Activated CD8-positive, alpha-beta memory T cell treated with anti-CD3 and anti-CD28 coated beads for 48 hours (primary cell): ENCODE measurements at places on chromosomes 4 and X.

DNA sequence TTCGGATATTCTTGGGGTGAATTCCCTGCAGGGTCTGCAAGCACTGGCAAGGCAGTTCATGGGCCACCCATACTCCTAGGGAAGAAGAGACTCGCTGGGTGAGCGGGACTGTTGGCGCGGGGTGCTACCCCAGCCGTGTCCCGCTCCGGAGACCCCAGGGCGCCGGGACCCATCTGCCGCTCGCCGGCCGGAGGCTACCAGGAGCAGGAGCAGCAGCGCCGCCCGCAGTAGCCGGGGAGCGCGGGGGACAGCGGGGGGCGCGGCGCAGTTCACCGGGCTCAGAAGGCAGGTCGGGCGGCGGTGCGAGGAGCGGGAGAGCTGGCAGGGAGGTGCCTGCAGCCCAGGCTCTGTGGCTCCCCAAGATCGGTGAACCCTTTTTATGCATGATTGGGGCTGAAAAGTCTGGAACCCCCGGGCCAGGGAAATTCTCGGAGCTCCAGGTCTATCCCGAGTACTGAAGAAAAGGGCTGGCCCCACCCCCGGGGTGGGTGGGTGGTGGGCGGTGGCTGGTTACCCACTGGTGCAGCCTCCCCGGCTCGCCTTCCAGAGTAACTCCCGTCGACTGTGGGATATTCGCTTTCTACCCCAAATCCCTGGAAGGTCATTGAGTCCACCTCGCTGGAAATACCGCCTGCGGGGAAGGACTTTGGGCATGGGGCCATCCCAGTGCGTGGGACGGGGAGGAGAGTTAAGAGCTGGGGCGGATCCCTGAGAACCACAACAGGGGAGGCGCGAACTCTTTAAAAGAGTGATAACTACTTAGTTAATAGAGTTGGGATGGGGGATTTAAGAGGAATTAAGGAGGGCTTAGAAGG is 37.6 kb downstream of the PF4 start:
- no peak for DNase-seq

GRCh38 chr4:89998469-89999011 is 103.9 kb downstream of the MMRN1 start:
- no peak for DNase-seq

DNA sequence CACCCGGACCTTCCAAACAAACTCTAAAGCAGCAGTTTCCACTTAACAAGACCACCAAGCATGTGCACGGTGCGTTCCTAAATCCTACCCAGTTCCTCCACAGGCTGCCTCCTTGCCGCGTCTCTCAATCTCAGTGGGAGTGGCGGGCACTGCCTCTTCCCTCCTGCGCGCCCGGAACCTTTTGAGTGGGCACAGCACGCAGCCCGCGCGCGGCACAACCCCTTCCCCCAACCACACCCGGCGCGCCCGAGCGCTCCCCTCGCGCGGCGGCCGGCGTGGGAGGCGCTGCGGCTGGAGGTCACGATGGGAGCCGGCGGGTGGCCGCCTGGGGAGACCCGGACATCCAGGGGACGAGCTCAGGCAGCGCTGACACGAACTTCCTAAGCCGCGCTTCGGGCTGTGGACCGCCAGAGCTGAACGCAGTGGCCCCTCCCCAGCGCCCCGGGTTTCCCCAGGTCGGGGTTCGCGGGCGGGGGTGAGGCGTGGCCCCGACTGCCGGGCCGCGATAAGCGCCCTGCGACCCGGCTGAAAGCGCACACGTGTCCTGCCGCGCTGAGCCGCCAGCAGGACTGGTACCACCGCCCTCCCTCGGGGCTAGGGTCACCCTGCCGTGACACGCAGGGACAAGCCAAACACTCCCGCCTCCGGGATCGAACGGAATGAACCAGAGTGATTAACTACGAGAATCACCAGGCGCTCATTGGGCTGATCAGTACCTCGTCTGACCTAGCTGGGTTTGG is at the start of gene ABCG2:
Gene ABCG2, minus strand, starts transcription at position 151 of the 740 bp plus-strand sequence. CDS start 18,644 bp downstream, outside the sequence.
- peak; percentile 40 for DNase-seq

- DNase-seq = no peak
Observed at GRCh38 chr4:117224256-117224655, 138.9 kb upstream of the TRAM1L1 start.

GRCh38 chrX:150765782-150766350 is 72.7 kb downstream of the MTMR1 start:
- DNase-seq = no peak

GRCh38 chr4:79431839-79432238 is 23.8 kb upstream of the GK2 start:
- DNase-seq = no peak

- DNase-seq = no peak
Observed at GRCh38 chr4:48774760-48775710, 5.0 kb downstream of the FRYL start.

DNA sequence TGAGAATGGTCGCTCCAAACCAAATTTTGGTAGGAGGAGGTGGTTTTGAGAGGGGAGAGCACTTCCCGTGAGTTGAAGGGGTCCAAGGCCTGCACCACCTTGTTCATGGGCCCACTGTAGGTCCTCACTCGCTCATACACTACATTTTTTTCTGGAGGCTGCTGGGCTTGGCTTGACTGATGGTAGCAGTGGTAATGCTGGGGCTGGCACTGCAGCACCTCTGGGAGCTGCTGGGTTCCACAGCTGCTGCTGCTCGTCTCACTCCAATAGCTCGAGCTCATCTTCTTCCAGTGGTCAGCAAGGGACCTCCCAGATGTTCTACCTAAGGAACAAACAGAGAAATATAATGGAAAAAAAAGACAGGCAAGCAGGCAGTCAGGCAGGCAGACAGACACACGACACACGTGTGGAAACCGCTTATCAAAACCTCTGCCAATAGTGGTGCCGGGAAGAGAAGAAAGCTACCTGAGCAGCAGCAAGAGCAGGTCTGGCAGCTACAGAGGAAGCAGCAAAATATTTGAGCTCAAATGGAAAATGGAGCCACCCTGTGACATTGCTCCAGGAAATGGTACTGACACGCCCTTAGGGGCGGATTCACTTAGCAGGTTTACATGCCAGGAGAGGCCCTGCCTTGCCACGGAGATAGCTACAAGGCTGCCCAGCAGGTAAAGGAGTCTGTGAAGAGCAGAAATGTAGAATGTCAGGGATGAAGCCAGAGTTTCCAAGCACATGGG is at the start of gene POF1B:
Gene POF1B, minus strand, starts transcription at position 492 of the 734 bp plus-strand sequence. Its CDS starts 211 bp downstream, at position 281.
- no peak for DNase-seq

GRCh38 chr4:122503214-122503613 is 46.7 kb upstream of the IL2 start:
- no peak for DNase-seq

GRCh38 chrX:119208401-119209057 is 27.6 kb upstream of the PGRMC1 start:
- DNase-seq = no peak
